Epithelial cell of prostate (primary cell): ENCODE measurements at places on chromosomes 11 and 22.

GRCh38 chr11:96173422-96173821, 169.6 kb downstream of the MAML2 start:
- DNase-seq: no peak

DNA sequence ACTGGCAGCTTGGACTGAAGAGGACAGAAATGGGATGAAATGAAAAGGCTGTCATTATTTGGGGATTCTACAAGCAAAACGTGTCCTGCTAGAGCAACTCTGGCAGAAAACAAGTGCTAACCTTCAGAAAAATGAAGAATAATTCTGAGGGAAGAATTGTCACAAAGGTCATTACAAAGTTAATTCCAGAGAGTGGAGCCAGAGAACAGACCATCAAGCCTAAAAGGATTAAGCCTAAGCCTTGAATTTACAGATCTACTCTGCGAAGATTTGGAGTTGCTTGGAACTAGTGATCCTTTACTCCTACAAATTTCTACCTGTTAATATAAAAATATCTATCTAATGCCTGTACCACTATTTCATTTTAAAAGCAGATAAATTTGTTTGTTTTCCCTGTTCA, 1077.3 kb upstream of the CNTN5 start:
- no peak for DNase-seq

DNA sequence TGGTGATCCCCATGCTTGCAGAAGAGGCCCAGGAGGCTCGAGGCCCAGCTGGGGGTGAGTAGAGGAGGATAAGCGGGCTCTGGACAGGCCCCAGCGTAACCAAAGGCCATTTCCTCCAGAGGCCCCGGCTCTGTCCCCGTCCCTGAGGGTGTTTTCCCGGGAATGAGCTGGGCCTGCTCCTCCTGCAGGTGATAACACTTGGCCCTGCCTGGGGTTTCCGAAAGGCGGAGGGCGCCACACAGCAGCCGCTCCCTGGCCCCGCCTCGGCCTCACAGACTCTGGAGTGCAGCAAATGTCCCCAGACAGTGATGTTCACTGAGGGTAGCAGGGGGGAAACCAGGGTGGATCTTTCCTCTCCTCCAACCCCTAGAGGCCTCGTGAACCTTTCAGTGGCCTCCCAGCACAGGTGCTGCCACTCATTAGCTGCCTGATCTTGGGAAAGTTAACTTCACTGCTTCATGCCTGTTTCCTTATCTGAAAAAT, 10.5 kb upstream of the MGAT3 start:
- DNase-seq: no peak

DNA sequence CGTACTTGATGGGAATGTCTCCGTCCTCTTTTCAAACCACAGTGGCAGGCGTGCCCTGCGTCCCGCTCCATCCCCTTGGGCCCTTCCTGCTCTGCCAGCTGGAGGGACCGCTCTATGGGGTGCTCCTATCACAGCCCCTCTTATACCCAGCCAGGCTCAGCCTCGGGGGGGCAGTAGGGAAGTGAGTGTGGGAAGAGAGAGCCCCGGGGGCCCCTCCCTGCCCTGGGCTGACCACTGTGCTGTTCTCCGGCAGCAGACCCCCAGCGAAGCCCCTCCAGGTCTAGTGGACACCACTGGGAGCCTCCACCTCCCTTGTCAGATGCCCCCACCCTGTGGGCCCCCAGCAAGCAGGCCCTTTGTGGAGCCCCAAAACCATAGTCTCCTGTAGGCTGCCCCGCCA, 572.5 kb downstream of the BRD1 start:
- DNase-seq: no peak

GRCh38 chr11:17954395-17955252, 58.2 kb downstream of the SERGEF start:
- DNase-seq: no peak

GRCh38 chr11:67534070-67534679, 10.9 kb upstream of the CABP2 start:
- no peak for DNase-seq

- DNase-seq: no peak
These were observed 68.2 kb upstream of the ISX start for GRCh38 chr22:34997633-34998299.

GRCh38 chr22:33844273-33844672, 76.0 kb downstream of the LARGE1 start:
- DNase-seq: no peak

DNA sequence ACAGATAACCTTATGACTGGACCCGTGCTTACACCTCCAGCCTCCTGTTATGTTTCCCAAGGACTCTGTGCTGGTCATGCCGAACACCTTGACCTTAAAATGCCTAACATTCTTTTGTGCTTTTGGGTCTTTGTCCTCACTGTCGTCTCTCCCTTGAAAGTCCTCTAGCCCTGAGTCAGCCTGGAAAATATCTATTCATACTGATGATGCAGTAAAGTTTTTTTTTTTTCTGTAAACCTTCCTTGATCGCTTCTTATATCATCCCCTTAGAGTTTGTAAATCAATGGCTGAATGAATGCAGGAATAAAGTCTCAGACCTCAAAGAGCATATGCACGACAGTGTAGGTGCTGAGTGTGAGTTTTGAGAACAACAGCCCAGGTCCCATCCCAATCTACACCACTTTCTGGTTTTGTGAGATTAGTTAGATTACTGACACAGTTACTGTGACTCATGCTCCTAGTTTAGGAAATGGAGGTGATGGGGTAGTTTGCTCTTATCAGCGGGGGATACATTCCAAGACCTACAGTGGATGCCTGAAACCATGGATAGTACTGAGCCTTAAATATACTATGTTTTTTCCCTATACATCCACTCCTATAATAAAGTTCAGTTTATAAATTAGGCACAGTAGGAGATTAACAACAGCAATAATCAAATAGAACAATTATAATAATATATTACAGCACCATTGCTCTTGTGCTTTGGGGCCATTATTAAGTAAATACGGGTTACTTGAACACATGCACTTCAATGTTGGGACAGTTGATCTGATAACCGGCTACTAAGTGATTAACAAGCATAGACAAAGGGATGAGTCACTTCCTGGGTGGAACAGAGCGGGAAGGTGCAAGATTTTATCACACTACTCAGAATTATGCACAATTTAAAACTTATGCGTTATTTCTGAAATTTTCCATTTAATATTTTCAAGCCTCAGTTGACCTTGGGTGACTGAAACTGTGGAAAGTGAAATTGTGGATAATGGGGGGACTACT, 8.6 kb downstream of the TCN1 start:
- DNase-seq: peak; percentile 41

- DNase-seq: no peak
These were observed 283.0 kb upstream of the NARS2 start for GRCh38 chr11:78857688-78858087.
